Hypothalamus (tissue), 51 donors: ENCODE measurements at places on chromosomes 1 and 21.
A peak's percentile ranks its signal among the peaks of the same experiment; 100 is the strongest.

DNA sequence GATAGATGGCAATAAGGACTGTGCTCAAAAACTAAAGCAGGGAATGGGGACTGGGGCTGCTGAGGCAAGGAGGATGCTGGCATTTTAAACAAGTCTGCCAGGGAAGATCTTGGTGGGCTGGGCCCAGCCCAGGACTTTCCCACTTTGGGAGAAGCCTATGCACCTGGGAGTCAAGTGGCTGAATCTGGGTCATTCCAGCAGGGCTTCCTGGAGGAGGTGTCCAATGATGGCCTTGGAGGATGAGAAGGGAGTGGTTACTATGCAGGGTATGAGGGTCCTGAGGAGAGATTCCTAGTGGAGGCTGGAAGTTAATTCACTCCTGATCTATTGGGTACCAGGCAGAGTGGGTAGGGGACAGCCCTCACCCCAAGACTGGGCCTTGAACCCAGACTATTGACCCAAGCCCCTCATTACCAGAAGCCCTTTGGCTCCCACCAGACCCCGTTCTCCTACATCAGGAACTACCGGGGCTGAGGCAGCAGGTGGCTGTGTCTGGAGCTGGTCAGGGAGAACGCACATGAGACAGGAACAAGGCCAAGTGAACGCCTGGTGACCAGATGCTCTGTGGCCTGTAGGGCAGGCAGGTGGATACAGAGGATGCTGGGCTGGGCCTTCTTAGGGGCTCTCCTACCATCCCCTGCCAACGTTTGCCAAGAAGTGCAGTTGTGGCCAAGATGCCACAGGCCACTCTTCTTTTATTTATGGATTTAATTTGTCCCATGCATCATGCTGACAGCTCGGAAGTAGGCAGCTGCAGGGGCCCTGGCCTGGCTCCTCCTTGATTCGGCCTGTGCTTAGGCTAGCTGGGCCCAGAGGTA lies 18.3 kb upstream of the LRP8 start:
- no peak for DNase-seq

- no peak for DNase-seq
Measured at GRCh38 chr21:44616591-44616926, 4.7 kb downstream of the KRTAP10-8 start.

- DNase-seq, result no peak
Measured at GRCh38 chr1:172498857-172499256, 34.1 kb upstream of the SUCO start.

DNA sequence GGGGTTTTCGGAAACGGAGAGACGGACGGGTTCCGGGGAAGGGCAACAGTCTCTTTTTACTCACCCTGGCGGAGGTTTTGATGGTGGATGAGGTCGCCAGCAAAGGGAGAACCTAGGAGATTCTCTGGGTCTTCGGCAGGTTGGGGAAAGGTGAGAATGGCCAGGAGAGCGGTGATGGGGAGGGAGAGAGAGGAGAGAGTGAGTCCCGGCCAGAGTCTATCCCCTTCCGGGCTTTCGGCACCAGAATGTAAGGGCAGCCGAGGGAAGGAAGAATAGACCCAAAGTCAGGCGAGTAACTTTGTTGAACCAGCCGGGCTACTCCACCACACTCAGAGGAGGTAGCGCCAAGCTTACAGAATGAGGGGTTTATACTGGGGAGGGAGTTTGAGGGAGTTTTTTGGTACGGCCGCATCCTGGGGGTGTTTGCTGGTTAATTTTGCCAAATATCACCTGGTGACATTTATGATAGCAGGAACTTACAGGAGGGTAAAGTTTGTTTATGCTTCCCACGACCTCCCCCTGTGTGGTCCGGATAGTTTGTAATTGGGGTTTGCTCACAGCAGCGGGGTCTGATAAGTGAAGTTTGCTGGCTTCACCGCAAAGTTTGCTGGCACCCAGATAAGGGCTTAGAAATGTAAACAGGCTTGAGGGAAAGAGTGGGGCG lies 141.1 kb upstream of the ETV3 start:
- DNase-seq, result no peak

- no peak for DNase-seq
Measured at GRCh38 chr1:226948051-226948450, 8.0 kb downstream of the COQ8A start.

GRCh38 chr1:61013189-61013945 lies 69.0 kb upstream of the NFIA start:
- no peak for DNase-seq

DNA sequence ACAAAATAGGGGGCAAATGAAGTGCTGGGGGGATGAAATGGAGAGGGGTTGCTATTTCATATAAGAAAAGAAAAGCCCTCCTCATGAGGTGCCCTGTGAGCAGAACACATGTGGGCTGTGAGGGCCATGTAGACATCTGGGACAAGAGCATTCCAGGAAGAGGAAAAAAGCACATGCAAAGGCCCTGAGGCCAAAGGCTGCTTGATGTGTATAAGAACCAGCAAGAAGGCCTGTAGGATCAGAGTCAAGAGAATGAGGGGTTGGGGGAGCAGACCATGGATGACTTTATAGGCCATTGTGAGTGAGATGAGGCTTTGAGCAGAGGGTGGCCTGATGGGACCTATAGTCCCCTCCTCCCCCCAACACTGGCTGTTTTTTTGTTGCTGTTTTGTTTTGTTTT lies 7.7 kb upstream of the RAB4A start:
- DNase-seq, result no peak

GRCh38 chr1:153505576-153505975 lies 30.2 kb downstream of the S100A6 start:
- DNase-seq, result no peak

DNA sequence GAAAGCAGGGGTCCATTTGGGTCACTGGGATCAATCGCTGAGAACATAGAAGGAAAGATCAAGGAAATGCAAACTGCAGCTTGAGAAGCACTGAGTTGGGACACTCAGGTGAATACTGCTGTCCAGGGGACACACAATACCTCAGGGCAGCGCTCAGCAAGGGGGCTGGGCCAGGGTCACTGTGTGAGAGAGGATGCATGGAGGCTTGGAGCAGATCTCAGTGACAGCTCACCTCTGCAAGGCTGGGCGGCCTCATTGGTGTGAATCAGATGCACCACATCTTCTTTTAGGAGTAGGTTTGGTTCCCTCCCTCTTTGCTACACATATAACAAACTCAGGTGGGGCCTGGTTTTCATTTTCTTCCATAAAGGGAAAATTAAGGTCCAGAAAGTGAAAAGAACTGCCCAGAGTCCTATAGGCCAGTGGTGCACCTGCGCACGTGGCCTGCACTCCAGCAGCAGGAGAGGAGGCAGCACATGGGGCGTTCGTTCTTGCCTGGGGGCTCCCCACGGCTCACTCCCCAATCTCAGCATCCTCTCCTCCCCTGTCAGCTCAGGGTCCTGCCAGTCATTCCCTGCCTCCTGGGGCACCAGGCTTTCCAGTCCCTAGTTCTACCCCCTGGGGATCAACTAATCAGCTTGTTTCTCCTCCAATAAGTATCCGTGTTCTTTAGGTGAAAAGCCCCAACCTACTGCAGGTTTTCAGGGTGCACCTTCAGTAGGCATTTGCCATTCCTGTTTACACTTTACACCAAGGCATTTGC lies 1.5 kb downstream of the A3GALT2 start:
- no peak for DNase-seq

- DNase-seq, result no peak
Measured at GRCh38 chr1:176466514-176466913, 3.5 kb downstream of the PAPPA2 start.

DNA sequence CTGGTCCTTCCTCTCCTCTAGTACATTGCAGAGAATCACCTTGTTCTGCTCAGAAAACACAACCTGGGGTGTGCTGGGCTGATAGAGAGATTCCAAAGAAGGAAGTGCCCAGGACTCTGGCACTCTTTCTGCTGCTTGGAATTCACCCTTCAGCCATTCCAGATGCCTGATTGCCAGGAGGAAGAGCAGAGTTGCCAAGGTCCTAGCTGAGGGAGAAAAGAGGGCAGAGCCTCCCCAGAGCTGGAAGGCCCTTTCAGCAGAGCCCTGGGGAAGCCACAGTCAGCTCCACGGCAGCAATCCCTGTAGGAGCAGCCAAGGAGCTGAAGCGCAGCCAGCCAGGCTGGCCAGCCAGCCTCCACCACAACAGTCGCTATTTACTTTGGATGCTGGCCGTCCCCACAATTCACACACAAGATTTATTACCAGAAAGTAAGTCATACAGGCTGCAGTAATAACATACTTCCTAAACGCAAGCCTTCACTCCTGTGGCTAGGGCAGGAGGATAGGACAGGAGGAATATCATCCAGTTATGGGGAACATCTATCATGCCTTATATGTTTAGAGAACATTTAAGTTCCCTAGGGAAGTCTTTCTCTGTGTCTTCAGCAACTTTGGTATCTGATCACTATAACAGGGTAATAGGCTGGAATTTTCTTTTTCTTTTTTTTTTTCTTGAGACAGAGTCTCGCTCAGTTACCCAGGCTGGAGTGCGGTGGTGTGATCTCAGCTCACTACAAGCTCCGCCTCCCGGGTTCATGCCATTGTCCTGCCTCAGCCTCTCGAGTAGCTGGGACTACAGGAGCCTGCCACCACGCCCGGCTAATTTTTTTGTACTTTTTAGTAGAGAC lies 36.6 kb upstream of the SLC44A3 start:
- no peak for DNase-seq

DNA sequence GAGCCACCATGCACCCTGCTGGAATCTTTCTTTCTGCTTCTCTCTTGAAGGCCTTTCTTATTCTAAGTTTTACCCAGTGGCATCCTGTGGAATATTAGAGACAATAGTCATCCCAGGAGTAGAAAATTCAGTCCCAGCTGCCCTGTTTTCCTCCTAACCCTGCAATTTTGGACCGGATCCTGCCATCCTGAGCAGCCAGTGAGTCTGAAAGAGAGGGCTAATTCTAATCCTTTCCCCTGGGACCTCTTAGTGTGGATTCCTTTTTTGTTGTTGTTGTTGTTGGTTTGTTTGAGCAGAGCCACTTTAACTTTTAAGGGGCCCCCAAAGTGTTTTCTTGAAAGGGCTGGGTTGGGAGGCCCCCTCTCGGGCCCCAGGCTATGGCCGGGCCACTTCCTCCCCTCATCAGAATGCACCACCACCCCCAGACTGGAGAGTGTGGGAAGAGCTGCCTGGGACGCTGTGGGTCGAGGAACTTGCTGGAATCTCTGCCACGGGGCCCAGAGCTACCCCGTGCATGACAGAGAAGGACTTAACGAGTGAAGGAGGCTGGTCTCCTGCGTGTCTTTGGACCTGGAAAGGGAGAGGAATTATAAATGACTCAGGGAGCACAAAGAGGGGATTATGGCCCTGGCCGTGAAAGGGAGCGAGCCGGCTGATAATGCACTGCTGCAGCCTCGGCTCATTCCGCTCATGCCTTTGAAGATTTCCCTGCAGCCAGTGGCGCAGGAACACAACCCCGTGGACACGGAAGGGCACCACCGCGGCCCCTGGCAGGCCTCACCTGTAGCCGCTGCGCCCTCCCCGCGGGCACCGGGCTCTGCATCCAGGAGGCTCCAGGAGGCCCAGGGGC lies 81.0 kb upstream of the AKT3 start:
- peak; percentile 29 for DNase-seq

GRCh38 chr1:182404781-182405180 lies 4.3 kb upstream of the TEDDM1 start:
- DNase-seq, result no peak

DNA sequence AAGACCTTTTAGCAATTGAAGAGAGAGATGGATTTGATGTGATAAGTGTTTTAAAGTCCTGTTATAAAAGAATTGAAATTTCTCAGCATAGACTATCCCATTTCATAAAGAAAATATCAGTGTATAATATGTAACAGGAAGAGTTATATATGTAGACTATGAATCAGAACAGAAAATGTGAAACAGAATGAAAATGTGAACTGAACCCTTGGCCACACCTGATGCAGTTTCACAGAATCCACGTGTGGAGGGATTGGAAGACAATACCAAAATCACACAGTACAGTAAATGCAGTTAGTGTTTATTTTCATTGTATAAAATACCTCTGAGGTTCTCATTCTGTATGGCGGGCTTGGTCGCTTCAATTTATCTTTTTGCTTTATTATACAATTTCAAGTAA lies 9.9 kb upstream of the SLAMF1 start:
- DNase-seq, result no peak

- no peak for DNase-seq
Measured at GRCh38 chr1:239913141-239913585, 178.5 kb upstream of the FMN2 start.

DNA sequence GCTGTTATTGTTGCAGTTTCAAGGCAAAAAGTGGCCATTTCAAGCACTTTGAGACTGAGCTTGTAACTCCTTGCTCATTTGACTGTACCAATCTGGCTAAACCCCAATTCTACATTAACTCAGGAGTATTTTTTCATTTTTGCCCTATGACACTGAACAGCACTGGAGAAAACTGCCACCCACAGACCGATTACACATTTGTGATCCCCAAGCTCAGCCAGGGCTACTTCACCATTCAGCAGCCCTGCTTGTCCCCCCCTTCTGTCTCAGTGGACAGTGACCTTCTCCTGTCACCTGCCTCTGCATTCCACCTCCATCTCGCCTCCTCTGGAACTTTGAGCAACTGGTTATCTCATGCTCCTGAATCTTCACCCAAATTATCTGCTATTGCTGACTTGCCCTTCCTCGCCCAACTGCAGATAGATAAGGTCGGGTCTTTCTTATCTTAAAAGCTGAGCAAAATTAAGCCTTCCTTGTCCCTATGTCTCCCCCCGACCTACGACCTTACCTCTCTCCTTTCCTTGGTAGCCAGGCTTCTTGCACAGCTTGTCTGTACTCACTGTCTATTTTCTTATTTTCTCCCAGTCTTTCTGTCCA lies 25.3 kb downstream of the SPATA46 start:
- DNase-seq, result no peak

- no peak for DNase-seq
Measured at GRCh38 chr1:43137445-43138052, 34.5 kb downstream of the EBNA1BP2 start.

GRCh38 chr1:220457957-220458609 lies 69.9 kb upstream of the MARK1 start:
- no peak for DNase-seq

GRCh38 chr1:22611530-22611947 lies 24.9 kb upstream of the C1QA start:
- no peak for DNase-seq

DNA sequence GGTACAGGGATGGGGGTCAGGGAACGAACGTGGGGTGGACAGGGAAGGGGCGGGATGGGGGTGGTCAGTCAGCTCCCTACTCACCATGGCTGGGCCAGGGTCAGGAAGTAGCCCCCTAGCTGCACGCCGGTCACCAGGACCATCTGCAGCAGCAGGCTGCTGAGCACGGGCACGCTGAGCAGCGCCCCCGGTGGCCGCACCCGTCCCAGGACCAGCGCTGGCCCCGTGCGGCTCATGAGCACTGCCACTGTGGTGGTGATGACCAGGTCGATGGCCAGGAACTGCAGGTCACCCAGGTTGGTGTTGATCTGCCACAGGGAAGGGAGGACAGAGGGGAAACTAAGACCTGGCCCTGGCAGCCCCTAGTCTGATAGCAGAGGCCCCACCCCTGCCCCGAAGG lies 6.5 kb upstream of the MFAP2 start:
- DNase-seq, result no peak

- DNase-seq, result no peak
Measured at GRCh38 chr1:235105051-235106043, 23.3 kb downstream of the TOMM20 start.
